ENCODE measurements at places on chromosomes 6 and 20. TPM values are rescaled to one million over a fixed set of nuclear protein-coding genes. Genes with fewer than 3 reads are reported as not detected.

DNA sequence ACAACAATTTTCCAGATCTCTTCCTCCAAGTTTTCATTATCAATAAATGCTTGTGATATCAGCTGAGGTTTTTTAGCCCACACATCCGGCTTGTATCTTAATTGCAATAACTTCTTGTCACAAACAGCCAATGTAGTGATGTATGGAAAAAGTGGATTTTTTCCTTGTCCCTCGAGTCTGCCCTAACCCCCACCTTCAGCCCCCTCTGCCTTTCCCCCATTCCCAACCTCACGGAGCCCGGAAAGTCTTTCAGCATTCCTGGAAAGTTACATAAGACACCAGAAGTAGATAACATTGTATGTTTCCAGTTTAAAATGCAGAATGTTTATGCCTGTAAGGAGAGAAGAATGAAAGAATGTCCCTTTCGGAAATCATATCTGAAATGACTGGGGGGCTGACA is 179.2 kb upstream of the PHACTR1 start:
- DNase-seq: no peak

GRCh38 chr6:159440911-159441703 is 251.9 kb downstream of the SOD2 start:
- DNase-seq: no peak

The PTPRT gene
- total RNA-seq: not detected

- DNase-seq: no peak
These were observed 16.0 kb upstream of the PI16 start for GRCh38 chr6:36938536-36938935.

The LGSN gene
- total RNA-seq: 17.1 TPM

The CLVS2 gene
- not detected for total RNA-seq

The SMLR1 gene
- total RNA-seq: not detected

The PLG gene
- not detected for total RNA-seq

DNA sequence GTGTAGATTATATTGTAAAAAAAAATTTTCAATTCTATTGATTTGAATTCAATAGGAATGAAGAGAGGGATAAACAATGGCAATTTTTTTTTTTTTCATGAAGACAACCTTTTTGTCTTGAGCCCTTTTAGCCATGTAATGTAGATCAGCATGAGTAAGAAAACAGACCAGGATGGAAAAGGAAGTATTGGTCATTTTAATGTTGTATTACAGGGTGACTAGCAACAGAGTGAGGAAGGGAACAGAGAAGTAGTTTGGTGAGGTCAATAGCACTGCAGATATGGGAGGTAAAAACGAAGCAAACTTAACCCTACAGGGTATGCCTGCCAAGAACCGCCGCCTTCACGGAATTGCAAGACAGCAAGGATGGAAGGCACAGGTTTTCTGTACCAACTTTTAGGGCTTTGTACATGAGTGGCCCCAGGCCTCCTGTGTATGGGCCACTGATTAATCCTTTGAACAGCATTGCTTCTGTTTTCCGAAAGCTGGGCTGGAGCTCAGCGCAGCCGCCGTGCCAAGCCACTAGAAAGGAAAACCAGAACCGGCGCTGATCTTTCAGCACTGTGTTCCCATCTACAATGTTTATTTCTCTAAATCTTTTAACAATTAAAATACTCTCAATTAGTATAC is 383.7 kb downstream of the CENPW start:
- DNase-seq: no peak

The ZNF334 gene
- 0.66 TPM for total RNA-seq

- no peak for DNase-seq
These were observed 116.9 kb upstream of the FAM83B start for GRCh38 chr6:54729716-54730115.

DNA sequence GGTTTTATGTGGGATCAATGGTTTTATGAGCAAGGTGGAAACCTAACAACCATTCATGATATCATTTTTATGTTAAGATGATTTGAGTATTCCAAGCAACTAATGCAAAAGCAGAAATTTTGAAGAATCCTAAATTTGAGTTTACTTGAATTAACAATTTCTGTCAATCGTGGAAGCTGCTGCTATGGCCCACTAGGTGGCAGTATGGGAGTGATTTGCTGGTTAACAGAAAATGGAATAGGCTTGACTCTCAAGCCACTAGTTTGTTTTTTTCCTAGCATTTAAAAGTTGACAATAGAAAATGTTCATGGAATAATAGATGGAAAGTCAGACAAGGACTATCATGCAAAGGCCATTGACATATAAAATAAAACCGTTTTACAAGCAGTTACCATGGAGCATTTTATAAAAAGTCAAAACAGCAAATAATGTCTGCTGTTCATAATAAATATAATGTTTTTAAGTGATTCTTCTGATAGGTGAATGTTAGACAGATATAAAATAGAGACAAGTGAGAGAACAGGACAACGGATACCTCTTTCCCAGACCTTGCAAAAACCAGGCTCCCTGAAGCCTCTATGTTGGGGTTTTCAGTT is 43.0 kb upstream of the TMEM200A start:
- DNase-seq: peak; percentile 50

- DNase-seq: no peak
These were observed 504 bp downstream of the VPS16 start for GRCh38 chr20:2840967-2841531.

GRCh38 chr20:16123623-16124022 is 449.6 kb downstream of the KIF16B start:
- no peak for DNase-seq

DNA sequence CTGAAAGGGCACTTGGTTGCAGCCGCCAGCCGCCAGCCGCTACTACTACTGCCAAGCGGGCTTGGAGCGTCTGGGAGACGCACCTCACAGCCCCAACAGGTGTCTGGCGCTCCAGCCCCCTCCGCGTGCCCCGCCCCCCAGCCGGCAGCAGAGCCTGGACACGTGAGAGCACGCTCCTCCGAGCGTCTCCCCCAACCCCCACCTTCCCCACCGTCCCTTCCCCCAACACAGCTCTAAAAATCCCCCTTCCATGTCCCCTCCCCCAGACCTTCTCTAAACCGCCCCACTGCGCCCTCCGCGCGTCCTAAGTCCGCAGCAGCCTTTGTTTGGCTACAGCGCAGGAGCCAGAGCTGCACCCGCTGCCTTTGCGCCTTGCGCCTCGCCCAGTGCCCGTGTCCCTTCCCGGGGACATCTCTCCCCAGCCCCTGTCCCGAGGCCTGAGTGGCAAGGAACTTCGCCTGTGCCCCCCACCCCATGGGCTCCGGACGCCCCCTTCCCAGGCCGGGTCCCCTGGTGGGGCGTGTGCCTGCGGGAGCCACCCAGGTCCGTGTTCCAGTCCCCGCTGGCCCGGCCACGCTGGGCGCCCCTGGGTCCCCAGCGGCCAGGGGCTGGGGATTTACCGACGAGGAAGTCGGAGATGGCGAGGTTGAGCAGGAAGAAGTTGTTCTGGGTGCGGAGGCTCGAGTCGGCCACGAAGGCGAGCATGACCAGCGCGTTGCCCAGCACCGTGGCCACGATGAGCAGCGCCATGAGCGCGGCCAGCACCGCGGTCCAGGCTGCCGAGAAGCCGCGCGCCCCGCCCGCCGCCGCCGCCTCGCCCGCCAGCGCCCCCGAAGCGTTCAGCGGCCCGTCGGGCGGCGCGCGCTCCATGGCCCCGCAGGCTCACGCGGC is 732 bp downstream of the HRH3 start:
- DNase-seq: no peak

GRCh38 chr6:5275497-5275896 is 14.2 kb downstream of the FARS2 start:
- DNase-seq: no peak

DNA sequence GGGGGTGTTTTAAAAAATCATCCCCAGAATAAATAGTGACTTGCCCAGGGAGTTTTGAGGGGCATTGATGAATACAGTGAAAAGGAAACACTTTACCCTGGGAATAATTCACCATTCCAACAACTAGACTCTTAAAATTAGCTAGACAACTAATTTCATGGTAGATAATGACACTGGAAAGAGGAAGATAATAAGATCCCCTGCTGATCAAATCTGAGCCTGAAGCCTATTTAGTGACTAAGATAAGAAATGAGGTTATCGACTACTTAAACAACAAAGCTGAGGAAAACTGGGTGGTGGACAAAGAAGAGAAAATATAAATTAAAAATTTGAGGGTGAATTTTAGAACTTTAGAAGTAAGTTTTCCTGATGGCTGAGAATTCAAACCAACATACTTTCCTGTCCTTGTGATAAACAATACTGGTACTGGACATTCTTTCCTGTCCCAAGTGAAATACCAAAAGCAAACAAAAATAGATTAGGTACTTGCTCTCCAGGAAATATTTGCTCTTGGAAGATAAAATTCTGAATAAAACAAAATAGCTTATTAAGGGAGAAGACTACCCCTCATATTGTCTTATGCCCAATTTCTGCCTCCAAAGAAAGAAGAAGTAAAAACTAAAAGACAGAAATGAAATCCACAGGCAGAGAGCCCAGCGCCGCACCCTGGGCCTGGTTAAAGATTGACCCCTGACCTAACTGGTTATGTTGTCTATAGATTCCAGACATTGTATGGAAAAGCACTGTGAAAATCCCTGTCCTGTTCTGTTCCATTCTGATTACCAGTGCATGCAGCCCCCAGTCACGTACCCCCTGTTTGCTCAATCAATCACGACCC is 64.0 kb upstream of the ADGRF4 start:
- no peak for DNase-seq

- no peak for DNase-seq
These were observed 54.9 kb downstream of the TMEM242 start for GRCh38 chr6:157268396-157268795.

GRCh38 chr6:79599725-79600259 is 31.3 kb upstream of the SH3BGRL2 start:
- no peak for DNase-seq

The SLC4A11 gene
- total RNA-seq: 71.0 TPM

The HLA-DMB gene
- total RNA-seq: not detected

The DAAM2 gene
- 0.06 TPM for total RNA-seq

GRCh38 chr20:18849131-18849530 is 35.5 kb downstream of the SCP2D1 start:
- no peak for DNase-seq

DNA sequence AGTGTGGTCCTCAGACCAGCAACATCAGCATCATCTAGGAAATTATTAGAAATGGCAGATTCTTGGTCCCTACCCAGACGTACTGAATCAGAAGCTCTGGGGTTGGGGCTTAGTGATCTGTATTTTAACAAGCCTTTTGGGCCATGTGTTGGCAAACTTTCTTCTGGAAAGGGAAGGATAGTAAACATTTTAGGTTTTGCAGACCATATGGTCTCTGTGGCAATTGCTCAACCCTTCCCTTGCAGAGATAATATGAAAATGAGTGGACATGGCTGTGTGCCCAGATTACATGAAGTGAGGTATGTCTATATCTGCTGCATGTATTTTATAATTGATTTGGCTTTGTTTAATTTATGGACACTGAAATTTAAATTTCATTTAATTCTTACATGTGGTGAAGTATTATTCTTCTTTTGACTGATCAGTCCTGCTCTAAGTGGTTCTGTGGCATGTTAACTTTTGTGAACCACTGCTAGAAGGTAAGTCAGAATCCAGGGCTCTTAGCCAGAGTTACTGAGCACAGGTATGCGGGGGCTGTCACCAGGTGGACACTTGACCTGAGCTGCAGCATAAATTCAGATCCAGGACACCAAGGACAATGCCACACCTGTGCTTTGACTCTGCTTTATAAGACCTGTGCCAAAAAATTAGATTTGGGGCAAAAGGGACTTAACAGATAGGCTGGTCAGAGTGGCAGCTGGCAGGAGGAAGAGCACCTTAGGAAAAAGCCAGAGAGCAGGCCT is 43.2 kb downstream of the LY86 start:
- no peak for DNase-seq

DNA sequence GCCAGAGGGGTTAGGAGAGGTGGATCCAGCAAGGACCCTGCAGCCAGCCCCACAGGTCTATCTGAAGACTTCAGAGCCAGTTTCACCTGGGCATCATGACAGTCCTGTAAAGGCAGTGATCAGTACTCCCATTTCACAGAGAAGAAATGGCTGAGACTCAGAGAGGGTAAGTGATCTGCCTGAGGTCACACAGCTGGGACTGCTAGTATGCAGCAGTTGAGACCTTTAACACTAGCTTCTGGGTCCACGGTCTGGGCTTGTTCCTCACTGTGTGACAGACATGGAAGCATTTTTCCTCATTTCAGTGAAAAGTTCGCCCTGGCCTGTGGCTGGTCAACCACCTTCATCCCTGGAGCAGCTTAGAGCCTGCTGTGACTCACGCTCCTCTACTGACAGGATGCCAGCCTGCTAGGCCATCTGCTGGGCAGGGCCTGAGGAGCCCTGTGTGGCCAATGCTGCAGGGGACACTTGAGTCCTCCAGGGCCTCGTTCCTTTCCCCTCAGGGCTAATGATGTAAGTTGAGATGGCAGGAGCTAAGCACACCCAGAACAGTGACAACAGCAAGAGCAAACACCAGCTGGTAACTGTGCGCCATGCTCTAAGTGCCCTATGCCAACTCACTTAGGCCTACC is 192.0 kb downstream of the LRFN2 start:
- DNase-seq: no peak

- DNase-seq: no peak
These were observed 144.4 kb upstream of the MAN1A1 start for GRCh38 chr6:119493980-119494379.

The GMDS gene
- 20.3 TPM for total RNA-seq

DNA sequence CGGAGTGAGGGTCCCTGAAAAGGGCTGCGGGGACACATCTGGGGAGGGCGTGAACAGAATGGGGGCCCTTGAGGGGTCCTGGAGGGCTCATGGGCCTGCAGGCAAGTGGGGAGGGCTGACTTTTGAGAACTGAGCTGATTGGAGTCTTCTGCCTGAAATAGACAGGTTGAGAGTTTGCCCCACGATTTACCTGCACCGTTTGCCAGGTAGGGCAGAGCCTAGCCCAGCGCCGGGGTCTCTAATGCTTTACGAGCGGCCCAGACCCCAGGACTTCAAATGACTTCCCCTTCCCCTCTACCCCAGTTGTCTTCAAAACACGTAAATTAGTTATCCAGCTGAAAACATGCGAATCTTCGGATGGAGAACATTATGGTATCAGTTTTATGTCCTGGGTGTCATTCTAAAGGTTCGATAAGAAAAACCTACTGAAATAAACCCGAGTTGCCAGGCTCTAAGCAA is 1.3 kb downstream of the PLCB1 start:
- DNase-seq: no peak

Measured in NCI-H460 (cell line).